ENCODE measurements at places on chromosomes 13 and 19.

DNA sequence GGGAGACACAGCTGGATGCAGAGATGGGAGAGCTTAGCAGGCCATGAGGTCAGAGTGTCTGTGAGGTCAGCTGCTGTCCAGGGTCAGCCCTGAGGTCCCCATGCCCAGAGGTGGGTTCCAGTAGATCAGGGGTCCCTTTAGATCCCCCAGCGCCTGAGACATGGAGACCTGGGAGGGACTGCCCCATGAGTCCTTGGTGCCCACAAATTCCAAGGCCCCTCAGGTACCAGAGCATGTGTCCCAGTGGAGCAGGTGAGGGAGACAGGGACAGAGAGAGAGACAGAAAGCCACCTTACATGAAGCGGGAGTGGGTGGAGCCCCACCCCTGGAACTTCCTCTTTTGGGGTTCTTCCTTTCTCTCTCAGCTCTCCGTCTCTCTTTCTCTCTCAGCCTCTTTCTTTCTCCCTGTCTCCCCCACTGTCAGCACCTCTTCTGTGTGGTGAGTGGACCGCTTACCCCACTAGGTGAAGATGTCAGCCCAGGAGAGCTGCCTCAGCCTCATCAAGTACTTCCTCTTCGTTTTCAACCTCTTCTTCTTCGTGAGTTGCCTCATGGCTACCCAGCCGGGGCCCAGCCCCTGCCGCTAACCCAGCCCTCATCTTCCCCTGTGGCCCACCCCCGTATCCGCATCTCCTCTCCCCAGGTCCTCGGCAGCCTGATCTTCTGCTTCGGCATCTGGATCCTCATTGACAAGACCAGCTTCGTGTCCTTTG lies at the start of gene CD37:
Gene CD37 (plus strand): TSS at position 336 of the 713 bp plus-strand sequence. CDS start 135 bp downstream, at position 471.
- DNase-seq = no peak

DNA sequence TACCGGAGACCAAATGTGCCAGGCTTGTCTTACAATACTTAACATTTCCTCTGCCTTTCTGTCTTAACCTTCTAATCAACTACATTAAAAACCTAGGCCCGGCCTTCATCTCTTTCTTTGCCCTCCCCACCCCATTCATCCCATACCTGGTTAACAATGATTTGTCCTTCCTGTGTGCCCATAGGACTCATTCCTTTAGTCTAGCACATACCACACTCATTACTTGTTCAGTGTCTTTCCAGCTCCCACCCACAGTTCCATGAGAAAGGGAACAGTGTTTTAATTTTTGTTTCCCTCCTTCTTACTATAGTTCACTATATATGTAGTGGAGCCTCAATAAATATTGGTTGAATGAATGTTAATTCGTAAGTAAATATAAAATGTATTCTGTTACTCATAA lies 2.4 kb downstream of the CLN5 start:
- DNase-seq = no peak

GRCh38 chr13:46850214-46850613 lies 46.6 kb downstream of the HTR2A start:
- DNase-seq = no peak

DNA sequence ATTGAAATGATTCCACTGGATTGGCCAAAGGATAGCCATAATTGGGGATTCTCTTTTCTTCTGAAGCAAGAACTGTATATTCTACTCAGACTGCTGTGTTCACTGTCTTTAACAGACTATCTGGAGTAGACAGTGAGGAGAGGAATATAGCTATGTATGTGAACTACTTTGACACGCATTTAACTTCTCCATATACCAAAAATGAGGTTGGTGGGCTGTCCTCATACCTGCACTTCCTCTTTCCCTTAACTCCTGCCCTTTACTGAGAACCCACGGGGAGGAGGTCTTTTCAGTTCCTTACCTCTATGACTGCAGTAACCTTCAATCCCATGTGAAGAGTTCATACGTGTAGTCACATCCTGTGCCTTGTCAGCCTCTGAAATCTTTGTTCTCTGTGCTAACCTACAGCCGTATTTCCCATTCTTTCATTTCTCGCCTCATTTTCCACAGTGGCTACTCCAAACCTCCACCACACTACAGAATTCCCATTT lies 305.8 kb downstream of the MTUS2 start:
- no peak for DNase-seq

- no peak for DNase-seq
Observed at GRCh38 chr19:48959341-48960239, 4.9 kb downstream of the BAX start.

- DNase-seq = peak; percentile 15
Observed at GRCh38 chr13:31204592-31204991, 4.8 kb downstream of the B3GLCT start.

DNA sequence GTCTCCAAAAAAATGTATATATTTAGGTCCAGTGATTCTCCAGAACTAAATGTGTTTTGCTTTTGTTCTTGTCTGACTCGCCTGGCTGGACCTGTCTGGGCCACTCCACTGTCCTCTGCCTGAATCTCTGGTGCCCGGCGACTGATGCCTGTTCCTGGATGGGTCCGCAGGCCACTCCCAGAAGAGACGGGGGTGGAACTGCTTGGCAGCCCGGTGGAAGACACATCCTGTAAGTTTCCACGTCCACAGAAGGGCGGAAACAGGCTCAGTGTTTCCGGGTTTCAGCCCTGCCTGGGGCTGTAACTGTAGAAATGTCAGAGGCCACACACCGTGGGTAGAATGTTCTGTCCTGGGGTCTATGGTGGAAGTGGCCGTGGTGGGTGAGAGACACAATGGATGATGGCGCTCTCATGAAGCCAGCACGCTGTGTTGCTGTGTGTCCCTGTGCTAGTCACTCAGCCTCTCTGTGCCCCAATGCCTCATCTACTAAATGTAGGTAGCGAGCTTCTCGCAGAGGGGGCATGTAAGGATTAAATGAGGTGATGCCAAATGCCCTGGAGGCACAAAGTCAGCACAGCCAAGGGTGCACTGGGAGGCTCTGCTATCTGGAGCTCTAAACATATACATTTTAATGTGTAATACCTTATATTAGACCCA lies 22.0 kb downstream of the ATCAY start:
- no peak for DNase-seq

GRCh38 chr13:36190771-36191170 lies 23.6 kb downstream of the SOHLH2 start:
- DNase-seq = peak; percentile 72

GRCh38 chr13:67416047-67416925 lies 186.2 kb upstream of the PCDH9 start:
- peak; percentile 67 for DNase-seq

GRCh38 chr13:28110414-28110813 lies 10.0 kb upstream of the FLT3 start:
- DNase-seq = no peak

DNA sequence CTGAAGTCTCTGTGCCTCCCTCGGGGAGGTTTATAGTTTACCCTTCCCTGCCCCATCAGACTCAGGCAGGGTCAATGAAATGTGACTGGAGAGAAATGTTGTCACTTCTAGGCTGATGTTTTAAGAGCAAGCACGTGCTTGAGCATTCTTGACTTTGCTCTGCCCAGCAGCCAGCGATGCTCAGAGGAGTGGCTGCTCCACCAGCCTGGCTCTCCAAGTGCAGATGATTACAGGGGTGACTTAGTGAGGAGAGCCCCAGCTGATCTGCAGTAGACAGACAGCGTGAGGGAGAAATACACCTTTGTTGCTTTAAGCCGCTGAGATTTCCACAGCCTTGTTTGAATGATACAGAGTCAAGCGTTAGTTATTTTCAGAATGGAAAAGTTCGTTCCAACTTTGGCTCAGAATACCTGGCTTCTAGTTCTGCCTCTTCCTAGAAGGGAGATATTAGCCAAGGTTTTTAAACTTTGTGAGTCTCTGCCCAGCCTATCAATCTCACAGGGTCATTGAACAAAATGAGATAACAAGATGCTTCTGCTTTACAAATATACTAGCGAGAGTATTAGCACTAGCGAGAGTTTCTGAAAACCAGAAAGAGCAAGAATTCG lies 143.6 kb downstream of the OXGR1 start:
- no peak for DNase-seq

- peak; percentile 40 for DNase-seq
Observed at GRCh38 chr13:39016787-39017186, 21.1 kb downstream of the PROSER1 start.

Measured in myocyte (in vitro differentiated cells).